ENCODE measurements at places on chromosomes 7 and 10.

GRCh38 chr10:112054516-112054915 is 129.0 kb downstream of the GPAM start:
- DNase-seq: no peak

- no peak for DNase-seq
Measured at GRCh38 chr7:84393786-84394185, 199.2 kb upstream of the SEMA3A start.

DNA sequence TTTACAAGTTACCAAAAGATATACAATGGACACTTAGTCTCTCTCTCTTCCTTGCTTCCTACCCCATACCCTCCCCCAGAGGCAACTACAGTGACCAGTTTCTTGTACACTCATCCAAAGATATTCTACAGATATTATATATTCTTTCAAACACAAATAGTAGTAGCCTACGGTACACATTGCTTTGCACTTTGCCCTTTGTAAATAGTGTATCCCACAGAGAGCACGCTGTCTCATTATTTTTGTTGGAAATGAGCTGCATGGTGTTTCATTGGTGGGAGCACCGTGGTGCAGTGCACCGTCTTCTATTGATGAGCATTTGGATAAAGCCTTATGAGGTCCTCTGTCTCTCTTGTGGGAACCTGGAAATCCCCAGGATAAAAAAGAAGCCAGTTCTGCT is 24.2 kb downstream of the STRA8 start:
- no peak for DNase-seq

- DNase-seq: no peak
Measured at GRCh38 chr7:158781217-158781973, 47.9 kb downstream of the ESYT2 start.

DNA sequence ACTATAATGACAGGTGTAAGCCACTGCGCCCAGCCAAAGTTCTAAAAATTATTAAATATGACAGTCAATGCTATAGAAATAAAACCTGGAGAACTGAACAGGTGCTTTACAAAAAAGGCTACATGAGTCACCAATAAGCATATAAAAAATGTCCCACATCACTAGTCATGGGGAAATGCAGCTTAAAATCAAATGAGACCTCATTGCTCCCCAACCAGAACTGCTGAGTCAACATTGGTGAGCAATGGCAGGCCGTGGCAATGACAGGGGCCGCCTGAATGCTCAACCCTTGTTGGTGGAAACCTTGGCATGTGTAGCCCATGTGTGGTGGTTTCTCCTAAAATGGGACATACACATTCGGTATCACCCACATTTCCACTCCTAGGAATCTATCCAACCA is 352.3 kb upstream of the KLF6 start:
- no peak for DNase-seq

GRCh38 chr10:61992671-61993668 is 91.5 kb downstream of the ARID5B start:
- DNase-seq: peak; percentile 62

- DNase-seq: no peak
Measured at GRCh38 chr10:89591111-89591795, 53.8 kb downstream of the PANK1 start.

DNA sequence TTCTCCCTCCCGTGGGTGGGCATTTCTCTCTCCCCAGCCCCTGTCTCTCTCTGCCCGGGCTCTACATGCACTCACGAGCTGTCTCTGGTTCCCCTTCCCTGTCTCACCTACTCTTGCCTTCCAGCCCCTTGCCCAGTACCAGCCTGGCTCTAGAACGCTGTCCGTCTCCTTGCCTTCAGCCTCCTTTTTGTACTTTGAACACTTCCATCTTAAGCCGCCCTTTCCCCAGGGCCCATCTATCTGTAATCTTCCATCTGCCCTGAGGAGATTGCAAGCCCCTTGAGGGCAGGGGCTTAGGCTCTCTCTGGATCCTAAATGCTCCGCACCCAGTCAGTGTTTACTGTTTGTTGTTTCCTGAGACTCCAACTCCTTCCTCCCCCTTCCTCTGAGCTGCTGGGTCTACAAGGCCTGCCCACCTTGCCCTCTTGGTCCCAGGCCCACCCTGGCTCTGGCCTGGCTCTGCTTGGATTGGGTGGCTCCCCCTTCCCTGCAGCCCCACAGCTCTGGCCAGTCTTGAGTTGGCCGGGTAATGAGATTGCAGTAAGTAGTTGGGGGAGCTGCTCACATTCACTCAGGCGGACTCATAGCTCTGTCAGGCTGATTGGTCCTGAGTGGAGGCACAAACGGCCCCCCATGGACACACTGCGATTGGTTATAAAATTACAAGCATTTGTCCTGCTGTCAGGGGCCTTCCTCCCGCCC is 28.3 kb downstream of the POLL start:
- no peak for DNase-seq

- no peak for DNase-seq
Measured at GRCh38 chr7:99406557-99406956, 1.8 kb downstream of the PDAP1 start.

GRCh38 chr10:68543004-68543918 is 15.9 kb upstream of the SLC25A16 start:
- no peak for DNase-seq

- DNase-seq: no peak
Measured at GRCh38 chr10:84337199-84337598, 8.8 kb downstream of the CCSER2 start.

DNA sequence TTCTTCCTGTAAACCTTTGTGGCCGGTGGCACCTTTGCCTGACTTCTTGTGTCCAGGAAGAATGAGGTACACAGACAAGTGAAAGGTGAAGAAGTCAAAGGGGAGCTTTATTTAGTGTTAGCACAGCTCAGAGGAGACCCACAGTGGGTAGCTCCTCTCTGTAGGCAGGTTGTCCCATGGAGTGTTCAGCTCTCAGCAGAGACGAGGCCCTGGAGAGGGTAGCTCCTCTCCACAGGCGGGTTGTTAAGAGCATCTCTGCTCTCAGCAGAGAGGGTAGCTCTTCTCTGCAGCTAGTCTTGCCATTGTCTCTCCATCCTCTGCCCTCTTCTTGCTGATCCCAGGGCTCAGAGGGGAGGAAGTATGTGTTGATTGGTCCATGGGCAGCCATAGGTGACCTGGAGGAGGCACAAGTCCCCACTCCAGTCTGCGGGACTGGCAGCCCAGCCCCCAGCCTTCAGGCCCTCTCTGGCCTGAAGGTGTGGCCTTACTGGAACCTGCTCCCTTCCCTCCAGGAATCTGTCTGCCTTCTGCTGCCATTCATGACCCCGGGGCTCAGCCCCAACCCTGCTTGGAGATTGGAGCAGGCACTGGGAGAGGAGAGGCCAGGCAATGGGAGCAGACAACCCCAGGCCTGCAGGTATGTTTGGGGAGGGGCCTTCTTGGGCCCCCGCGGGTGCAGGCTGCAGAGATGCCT is 24.5 kb downstream of the HHEX start:
- no peak for DNase-seq

- no peak for DNase-seq
Measured at GRCh38 chr10:8183241-8183704, 128.8 kb downstream of the GATA3 start.

GRCh38 chr7:128935342-128935730 is 2.4 kb upstream of the IRF5 start:
- DNase-seq: no peak

DNA sequence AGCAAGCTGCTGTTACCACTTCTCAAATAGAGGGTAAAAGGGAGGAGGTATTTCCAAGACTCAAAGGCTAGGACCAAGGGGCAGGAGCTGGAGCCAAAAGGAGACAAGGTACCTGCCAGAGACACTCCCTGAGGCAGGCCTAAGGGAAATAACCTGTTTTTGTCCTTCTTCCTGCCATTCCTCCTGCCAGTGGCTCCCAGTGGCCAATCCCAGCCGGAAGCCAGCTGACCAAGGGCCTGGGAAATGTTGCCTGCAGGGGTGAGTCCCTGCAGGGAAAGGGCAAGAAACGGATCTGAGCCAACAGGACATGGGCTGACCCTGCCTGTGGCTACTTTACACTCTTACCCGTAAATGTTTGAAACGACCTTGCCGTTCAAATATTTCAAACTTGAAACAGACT is 3.5 kb downstream of the CYTH3 start:
- no peak for DNase-seq

DNA sequence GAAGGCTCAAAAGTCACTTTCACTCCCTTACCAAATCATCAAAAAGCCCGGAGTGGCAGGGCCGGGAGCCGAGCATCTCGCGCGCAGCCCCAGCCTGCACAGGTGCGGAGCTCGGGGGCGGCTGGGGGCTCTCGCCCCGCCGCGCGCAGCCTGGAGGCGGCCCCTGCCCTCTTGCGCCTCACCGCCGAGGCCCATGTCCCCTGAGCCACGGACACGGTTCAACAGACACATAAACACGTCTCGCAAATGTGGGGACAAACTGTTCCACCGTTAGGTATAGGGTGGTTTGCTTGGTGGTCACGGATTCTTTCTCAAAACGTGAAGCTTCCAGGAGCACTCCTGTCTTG is 700 bp downstream of the GSAP start:
- no peak for DNase-seq

DNA sequence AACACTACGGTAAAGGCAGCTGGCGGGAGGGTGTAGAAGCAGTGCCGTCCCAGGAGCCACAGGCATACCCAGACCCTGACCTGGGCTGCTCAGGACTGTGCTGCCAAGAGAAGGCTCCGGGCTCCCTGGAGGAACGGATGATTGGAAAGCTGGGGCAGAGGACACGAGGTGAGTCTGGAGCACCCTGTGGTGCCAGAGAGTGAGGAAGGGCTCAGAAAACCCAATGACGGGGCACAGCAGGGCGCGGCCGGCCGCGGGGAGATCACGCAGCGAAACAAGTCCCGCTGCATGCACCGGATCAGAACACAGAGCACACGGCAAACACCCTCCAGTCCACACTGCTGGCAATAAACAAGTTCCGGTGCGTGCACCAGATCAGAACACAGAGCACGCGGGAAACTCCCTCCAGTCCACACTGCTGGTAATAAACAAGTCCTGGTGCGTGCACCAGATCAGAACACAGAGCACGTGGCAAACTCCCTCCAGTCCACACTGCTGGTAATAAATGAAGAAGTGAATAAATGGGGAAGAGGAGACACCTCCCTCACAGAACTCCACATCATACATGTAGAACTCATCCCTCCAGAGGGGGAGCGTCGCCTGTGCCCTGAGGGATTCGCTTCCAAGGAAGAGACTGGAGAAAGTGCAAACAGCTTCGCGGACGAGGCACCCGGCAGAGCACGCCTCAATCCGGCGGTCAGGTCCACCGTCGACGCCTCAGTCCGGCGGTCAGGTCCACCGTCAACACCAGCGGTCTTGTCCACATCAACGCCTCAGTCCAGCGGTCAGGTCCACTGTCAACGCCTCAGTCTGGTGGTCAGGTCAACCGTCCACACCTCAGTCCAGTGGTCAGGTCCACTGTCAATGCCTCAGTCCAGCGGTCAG is 265.0 kb downstream of the MAD1L1 start:
- DNase-seq: no peak

- DNase-seq: peak; percentile 97
Measured at GRCh38 chr10:75230600-75231038, 5.1 kb downstream of the COMTD1 start.

DNA sequence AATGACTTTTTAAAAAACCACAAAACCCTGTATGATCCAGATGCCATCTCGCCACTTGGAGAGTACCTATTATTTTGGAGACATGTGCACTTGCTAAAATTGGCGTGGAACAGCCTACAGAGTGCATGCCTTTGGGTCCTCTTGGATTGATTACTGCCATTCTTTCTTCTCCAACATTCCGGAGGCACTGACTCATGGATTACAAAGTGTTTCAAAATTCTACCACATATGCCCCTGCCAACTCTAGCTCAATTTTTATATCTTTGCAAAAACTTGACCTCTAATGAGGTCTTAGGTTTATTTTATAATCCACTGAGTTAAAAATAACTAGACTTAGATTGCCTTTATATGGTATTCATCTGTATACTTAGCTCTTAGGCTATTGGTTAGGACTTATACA is 55.8 kb upstream of the KIF5B start:
- peak; percentile 26 for DNase-seq

DNA sequence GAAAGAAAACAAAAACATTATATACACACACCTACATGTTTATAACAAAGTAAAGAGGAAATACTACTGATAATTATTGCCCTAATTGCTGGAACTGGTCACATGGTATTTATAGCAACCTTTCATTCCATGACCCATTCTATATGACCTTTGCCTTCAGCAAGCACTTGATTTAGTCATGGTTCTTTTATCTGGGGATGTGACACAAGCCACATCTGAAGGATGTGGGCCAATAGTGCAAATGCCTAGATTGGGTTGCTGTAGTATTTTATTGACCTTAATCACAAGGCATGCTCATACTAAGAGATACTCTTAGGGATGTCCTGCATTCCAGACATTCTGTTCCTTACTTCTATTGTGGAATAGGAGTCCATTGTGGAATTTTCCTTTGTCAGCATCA is 723.5 kb upstream of the POM121L12 start:
- no peak for DNase-seq

- DNase-seq: no peak
Measured at GRCh38 chr7:157780312-157780711, 443.5 kb downstream of the DNAJB6 start.

DNA sequence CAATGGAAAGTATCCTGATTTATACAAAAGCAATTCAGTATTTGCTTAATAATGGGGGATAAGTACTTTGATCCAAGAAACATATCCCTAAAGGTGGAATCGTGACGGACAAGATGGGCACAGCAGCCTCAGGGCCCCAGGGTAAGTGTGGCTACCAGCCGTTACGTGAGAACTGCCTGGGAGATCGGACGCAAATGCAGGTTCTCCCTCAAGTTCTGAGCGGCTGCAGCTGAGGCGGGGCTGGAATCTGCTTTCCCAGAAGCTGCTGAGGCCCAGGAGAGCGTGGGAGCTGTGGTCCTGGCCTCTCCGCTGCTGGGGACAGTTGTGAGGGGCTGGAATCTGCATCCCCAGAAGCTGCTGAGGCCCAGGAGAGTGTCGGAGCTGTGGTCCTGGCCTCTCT is 13.5 kb downstream of the FOXL3 start:
- DNase-seq: no peak

DNA sequence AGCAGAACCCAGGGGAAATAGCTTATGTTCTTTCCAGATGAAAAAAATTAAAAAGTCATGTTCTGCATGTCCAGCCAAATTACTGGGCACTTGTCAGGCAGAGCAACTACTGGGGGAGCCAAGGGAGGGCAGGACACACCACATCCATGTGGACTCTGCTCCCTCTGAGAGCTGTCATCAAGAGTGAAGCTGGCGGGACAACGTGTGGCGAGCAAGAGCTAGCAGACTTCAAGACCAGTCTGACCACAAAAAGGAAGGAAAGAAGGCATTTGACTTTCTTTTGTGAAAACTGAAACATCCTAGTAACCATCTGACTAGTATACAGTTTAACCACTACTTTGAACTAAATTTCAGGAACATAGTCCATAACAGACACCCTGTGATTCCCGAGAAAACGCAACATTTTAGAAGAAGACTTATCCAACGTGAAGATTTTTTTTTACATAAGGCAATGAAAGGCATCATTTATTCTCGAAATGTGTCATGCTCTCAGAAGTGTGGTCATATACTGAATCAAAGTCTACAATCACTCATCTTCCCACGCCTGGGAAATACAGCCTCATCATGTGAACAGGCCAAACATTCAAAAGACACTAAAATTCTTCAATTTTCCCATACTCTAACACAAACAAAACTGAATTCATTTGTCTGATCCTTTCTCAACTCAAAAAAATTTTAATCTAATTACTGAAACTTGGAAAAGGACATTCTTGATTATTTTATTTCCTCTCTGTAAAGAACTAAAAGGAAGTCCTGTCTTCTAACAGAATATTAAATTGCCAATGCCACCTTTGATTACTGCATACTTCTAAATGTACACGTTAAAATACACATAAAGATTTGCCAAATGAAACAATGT is 15.5 kb downstream of the CYTH3 start:
- DNase-seq: no peak

Measured in adrenal gland (tissue), 19 donors.